NCI-H510A (cell line): ENCODE measurements at places on chromosomes 11 and 22.

- no peak for DNase-seq
Observed at GRCh38 chr11:66264914-66265313, 3.5 kb upstream of the RAB1B start.

- DNase-seq, result no peak
Observed at GRCh38 chr22:48391820-48392219, 1435.9 kb downstream of the BRD1 start.

- no peak for DNase-seq
Observed at GRCh38 chr11:103625624-103625965, 410.8 kb upstream of the DDI1 start.

DNA sequence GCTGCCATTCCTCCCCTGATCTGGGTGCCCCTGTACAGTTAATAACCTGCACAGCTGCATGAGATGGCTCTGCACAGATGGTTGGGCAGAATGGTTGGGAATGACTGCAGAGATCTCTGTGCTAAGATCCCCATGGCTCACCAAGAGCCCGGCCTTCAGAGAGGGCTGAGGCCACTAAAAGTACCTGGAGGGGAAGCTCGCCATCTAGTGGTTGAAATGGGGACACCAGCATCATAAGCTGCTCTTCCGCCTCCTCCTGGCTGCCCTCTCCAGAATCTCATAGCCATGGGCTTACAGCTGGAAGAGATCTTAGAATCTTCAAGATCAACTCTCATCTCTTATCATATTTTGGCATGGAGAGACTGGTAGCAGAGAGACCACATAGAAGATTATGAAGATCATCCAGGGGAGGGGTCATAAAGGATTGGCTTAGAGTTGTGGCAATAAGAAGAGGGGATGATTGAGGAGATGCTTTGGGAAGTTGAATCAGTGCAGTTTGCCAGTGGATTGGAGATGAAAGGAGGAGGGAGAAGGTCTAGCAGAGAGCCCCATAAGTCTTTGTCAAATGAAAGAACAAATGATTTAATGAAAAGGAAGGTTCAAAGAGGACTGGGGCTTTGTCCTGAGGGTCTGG, 22.0 kb upstream of the TLCD5 start:
- DNase-seq, result no peak

GRCh38 chr11:58058276-58059006, 27.7 kb downstream of the OR6Q1 start:
- peak; percentile 43 for DNase-seq

- peak; percentile 40 for DNase-seq
Observed at GRCh38 chr22:47850644-47851151, 1088.2 kb downstream of the TBC1D22A start.

- DNase-seq, result no peak
Observed at GRCh38 chr11:33892906-33893594, 1.2 kb upstream of the LMO2 start.

GRCh38 chr11:2535673-2536439, 91.0 kb downstream of the KCNQ1 start:
- no peak for DNase-seq

DNA sequence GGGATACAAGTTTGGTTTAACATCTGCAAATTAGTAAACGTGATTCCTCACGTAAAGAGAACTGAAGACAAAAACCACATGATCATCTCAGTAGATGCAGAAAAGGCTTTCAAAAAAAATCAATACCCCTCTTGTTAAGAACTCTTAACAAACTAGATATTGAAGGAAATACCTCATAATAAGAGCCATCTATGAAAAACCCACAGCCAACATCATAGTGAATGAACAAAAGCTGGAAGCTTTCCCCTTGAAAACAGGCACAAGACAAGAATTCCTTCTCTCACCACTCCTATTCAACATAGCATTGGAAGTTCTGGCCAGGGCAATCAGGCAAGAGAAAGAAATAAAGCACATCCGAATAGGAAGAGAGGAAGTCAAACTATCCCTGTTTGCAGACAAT, 160.5 kb downstream of the CSNK2A3 start:
- no peak for DNase-seq

GRCh38 chr11:116409238-116409637, 363.5 kb downstream of the BUD13 start:
- no peak for DNase-seq

- DNase-seq, result peak; percentile 72
Observed at GRCh38 chr11:6353367-6353987, 33.2 kb upstream of the CAVIN3 start.

DNA sequence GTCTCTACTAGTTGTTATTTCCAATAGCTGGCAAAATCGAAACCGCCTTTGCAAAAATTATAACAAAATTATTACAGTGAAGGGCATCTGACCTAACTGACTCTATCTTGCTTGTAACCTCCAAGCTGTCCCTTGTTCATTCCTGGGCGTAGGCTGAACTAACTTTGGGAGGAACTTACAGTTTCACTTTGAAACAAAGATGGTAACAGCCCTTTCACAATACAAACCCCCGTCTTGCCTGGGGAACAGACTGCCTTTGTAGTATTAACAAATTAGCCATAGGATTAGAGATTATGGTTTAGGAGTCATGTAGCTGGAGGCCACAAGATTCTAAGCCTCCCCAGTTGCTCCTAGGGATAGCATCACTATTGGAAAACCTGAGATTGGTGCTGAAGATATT, 131.6 kb upstream of the HSD17B12 start:
- no peak for DNase-seq

- DNase-seq, result peak; percentile 78
Observed at GRCh38 chr11:113014262-113015097, 53.3 kb downstream of the NCAM1 start.

- no peak for DNase-seq
Observed at GRCh38 chr11:70322666-70323065, 52.2 kb downstream of the PPFIA1 start.

DNA sequence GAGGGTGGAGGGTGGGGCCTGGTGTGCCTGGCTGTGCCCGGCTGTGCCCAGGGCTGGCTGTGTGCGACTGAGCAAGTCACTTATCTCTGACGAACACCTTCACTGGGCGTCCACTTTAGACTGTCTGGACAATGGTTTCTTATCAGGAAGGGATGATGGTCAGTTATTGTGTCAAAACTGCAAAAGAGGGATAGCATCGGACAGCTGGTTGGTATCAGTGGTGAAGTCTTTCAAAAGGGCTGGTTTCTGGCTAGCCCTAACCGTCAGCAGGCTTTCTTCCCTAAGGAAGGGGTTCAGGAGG, 4.1 kb upstream of the MGAT3 start:
- no peak for DNase-seq

DNA sequence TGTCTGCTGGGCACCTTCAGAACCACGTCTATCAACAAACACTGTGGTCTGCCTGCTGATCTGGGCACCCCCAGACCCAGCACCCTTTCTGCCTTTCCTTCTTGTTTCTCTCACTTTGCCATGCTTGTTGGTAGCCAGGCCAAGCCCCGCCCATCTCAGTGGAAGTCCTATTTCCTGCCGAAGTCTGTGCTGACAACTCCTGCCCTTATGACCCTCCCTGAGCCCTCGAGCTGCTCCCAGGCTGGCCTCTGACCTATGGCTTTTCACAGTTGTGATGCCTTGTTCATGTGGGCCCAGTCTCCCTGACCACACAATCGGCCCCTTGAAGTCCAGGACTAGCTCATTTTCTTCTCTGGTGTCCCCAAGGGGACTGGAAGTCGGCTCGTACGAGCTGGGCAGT, 132.1 kb downstream of the DSCAML1 start:
- DNase-seq, result no peak

DNA sequence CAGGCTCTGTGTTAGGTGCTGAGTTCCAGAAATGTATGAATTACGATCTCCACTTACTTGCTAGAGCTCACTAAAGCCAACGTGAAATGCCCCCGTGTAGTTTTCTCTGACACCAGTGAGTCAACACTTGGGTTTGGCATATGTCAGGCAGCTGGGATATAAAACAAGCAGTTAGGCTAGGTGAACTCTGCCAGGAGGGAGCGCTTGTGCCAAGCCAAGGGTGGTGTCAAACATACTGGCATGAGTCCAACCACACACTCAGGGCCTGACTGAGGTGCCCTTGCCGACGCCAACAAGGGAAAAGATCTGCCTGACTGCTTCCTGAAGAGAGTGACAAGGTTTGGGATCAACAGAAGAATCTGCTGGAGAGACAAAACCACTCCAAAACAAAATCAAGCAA, 167.8 kb upstream of the NARS2 start:
- DNase-seq, result peak; percentile 90

DNA sequence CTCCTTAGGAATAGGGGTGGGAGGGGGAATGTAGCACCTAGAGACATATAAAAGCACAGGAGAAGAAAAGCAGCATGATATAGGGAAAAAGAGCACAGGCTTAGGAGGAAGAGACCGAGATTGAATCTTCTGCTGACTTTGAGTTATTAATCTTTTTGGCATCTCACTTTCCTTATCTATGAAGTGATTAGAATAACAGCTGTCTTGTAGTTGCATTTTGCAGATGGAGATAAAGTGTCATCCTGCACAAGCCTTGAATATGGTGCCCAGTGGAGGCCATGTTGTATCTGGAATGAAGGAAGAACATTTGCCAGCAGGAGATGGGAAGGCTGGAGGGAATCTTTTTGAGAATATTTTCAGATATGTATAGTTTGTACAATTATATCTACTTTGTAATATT, 594.7 kb downstream of the NELL1 start:
- no peak for DNase-seq

- no peak for DNase-seq
Observed at GRCh38 chr11:94895451-94895850, 77.9 kb downstream of the CWC15 start.

DNA sequence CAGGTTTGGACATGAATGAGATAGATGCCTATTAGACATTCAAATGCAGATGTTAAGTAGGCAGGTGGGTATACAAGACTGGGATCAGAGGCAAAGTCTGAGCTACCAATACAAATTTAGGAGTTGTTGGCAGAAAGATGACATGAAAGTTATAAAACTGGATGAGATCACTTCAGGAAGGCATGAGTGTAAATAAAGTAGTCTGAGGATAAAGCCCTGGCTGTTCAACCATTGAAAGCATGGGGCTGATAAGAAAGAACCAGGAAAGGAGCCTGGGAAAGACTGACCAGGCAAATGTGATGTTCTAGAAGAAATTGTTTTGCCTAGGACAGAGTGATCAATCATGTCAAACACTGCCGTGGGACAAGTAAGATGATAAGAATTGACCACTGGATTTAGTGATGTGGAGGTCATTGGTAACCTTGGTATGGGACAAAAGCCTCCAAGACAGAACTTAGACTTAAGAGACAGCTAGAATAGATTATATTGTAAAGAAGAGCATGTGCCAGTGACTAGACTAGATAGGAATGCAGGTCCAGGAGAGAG, 98.5 kb downstream of the EHF start:
- no peak for DNase-seq

DNA sequence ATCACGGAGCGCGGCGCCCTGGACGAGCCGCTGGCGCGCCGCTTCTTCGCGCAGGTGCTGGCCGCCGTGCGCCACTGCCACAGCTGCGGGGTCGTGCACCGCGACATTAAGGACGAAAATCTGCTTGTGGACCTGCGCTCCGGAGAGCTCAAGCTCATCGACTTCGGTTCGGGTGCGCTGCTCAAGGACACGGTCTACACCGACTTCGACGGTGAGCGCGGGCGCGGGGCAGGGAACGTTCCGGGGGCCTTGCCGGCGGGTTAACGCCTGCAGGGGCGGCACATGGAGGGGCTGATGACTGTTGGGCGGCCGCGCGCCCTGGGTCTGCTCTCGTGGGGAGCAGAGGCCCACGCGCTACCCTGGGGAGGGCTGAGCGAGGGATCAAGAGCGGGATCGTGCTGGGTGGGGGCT, 1.0 kb downstream of the PIM3 start:
- no peak for DNase-seq

DNA sequence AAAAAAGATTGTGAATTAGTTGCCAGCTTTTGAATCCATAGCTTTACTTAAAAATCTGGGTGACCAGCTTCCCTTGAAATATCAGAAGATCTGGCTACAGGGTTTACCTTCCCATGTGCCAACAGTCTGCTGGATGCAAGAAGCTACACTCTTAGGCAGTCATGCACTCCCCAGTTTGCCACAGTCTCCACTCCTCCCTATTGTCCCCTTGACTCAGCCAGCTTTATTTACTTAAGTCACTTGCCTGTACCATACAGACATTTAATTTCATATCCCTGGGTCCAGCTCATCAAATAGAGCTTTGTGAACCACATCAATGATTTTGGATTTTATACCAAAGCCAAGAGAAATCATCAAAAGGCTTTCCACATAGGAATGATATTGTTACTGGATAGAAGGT, 12.2 kb downstream of the MCHR1 start:
- DNase-seq, result no peak
